ENCODE measurements at places on chromosomes 16 and 17.
A peak's percentile ranks its signal among the peaks of the same experiment; 100 is the strongest.

- DNase-seq: peak; percentile 75
Measured at GRCh38 chr17:66945147-66945835, 19.2 kb upstream of the CACNG4 start.

DNA sequence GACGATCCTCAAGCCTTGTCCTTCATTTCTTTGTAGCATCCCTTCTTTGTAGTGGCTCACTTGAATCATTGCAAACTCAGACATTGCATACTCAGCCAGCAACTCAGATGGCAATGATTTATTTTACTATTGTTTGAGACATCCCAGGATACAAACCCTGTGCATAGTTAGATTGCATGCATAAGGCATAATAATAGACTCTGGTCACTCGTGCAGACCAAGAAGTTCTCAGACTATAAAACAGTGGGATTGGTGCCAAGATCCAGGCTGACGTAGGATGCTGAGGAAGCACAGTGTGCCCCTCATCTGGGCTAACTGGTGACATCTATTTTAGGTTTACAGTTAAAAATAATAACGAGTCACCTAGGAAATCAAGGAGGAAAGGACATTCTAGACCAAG is 142.3 kb downstream of the PMP22 start:
- DNase-seq: no peak

DNA sequence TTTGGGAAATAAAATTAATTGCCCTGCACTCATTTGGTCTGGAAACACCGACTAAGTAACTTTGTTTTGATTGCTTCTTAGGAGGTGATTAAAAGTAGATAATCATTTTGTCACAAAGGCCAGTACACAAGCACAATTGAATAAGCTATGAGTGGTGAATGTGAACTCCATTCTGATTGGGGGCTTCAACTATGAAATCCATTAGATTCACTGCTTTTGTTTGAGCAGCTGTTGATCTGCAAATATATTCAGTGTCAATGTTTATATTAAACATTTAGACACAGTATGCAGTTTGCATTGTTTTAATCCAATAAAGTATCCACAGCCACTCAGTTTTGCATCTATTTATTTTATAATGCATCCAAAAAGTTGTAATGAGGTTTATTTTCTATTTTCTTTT is 817.5 kb downstream of the CDH11 start:
- DNase-seq: no peak

- DNase-seq: no peak
Measured at GRCh38 chr17:44877121-44877520, 22.1 kb downstream of the EFTUD2 start.

GRCh38 chr16:27175888-27176287 is 27.4 kb upstream of the KDM8 start:
- no peak for DNase-seq

DNA sequence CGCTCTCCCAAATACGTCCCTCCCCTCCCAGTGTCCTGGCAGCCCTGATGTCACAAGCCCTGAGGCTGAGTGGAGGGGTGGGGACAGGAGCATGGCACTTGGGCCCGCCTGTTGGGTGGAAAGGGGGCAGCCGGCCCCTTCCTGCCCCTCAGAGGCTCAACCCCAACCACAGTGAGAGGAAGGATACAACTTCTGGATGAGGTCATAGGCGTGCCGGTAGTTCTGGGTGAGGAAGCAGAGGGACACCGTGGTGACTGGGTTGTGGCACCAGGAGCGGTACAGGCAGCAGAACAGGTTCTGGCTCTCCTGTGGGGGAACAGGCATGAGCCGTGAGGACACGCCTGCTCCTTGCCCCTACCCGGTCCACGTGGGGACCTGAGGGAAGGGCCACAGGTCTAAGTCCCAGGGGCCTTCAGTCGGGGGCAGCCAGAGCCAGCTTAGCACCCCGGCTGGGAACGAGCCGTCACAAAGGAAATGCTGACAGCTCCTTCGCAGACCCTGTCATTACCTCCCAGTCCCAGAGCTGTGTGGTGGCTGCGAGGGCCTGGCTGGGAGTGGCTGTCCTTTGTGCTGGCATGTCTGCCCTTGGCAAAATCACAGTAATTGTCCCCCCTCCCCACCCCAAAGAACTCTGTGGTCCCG is 11.2 kb upstream of the MTSS2 start:
- no peak for DNase-seq

GRCh38 chr16:22347100-22347820 is 27.2 kb downstream of the CDR2 start:
- DNase-seq: no peak

DNA sequence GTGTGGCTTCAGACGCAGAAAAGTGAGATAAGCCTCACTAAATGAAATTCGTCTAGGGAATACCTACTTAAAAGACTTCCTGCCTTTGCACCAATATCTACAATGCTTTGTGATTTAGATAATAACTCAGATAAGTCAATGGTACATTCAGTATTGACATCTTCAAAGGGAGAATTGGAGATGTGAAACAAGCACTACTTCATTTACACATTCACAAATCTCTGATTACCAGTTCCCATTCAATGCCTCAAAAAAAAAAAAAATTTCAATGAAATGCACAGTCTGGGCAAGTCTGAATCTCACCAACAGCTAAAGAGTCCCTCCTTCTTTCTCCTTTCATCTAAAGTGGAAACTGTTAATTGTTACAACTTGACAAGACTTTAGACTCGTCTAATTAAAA is 3.7 kb downstream of the PHF12 start:
- no peak for DNase-seq

All from posterior vena cava (tissue), 2 donors.